ENCODE measurements at places on chromosomes 7 and 10. TPM values are rescaled to one million over a fixed set of nuclear protein-coding genes. Genes with fewer than 3 reads are reported as not detected.

The PLCE1 gene
- total RNA-seq: not detected

The SLIT1 gene
- total RNA-seq: 0.19 TPM

The GIMAP7 gene
- total RNA-seq: 19.2 TPM

The HABP2 gene
- total RNA-seq: not detected

The TAS2R5 gene
- 1.6 TPM for total RNA-seq

The MLXIPL gene
- not detected for total RNA-seq

The CPXM2 gene
- not detected for total RNA-seq

The SFTPA2 gene
- not detected for total RNA-seq

The SYT15 gene
- total RNA-seq: 0.63 TPM

The AKR1E2 gene
- total RNA-seq: 3.2 TPM

The SEM1 gene
- 41.1 TPM for total RNA-seq

The RAMP3 gene
- total RNA-seq: not detected

The TDRD1 gene
- total RNA-seq: 0.27 TPM

The SHTN1 gene
- total RNA-seq: not detected

The DOCK1 gene
- 0.31 TPM for total RNA-seq

The NMT2 gene
- total RNA-seq: 9.8 TPM

The CREB5 gene
- total RNA-seq: not detected

The POLR2J3 gene
- 27.2 TPM for total RNA-seq

The GPR141 gene
- not detected for total RNA-seq

The SYT15B gene
- 0.06 TPM for total RNA-seq

The MMD2 gene
- not detected for total RNA-seq

The SLC26A3 gene
- total RNA-seq: not detected

The BMPER gene
- not detected for total RNA-seq

The TRPV5 gene
- not detected for total RNA-seq

The ANKRD22 gene
- 0.15 TPM for total RNA-seq

The HTR5A gene
- not detected for total RNA-seq

The SPDYE8 gene
- not detected for total RNA-seq

The RBM28 gene
- total RNA-seq: 81.2 TPM

The AKR1C4 gene
- not detected for total RNA-seq

The GHITM gene
- 229 TPM for total RNA-seq

The PTPRE gene
- 38.3 TPM for total RNA-seq

The CPEB3 gene
- 2.1 TPM for total RNA-seq

The ZNF425 gene
- total RNA-seq: 1.4 TPM

The PLEKHS1 gene
- total RNA-seq: not detected
